ENCODE measurements at places on chromosomes 2 and 18. TPM values are rescaled to one million over a fixed set of nuclear protein-coding genes. Genes with fewer than 3 reads are reported as not detected.

FABP1 gene
- total RNA-seq: not detected

ZSWIM2 gene
- not detected for total RNA-seq

UGT1A5 gene
- not detected for total RNA-seq

CCDC102B gene
- 18.2 TPM for total RNA-seq

KIAA2012 gene
- total RNA-seq: 0.17 TPM

RAD51AP2 gene
- total RNA-seq: not detected
